T-helper 1 cell (primary cell): ENCODE measurements at places on chromosomes 2 and 18.

GRCh38 chr2:230358305-230358704, 31.3 kb downstream of the SP140L start:
- DNase-seq = no peak

- no peak for DNase-seq
Measured at GRCh38 chr2:45904946-45905631, 253.6 kb downstream of the PRKCE start.

GRCh38 chr2:186503827-186504606, 18.0 kb downstream of the ZC3H15 start:
- no peak for DNase-seq

DNA sequence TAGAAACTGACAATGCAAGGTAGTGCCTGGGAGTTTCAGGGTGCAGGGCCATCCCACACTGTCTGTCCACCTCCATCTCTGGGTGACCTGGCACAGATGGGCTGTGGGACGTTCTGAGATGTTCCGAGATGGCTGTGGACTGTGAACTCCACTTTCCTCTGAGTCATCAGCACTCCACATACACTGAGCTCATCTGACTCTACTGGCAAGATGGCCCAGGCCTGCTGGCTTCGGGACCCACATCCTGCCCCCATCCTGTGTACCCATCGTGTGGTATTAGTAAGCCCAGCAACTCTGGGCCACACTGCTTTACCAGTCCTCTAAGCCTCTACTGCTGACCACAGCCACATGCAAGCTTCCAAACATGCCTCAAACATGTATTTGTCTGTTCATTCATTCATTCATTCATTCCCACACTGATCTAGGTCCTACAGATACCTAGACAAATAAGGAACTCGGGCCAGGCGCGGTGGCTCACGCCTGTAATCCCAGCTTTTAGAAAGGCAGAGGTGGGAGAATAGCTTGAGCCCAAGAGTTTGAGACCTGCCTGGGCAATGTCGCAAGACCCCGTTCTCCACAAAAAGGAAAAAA, 124.8 kb upstream of the CXCR4 start:
- DNase-seq = no peak

DNA sequence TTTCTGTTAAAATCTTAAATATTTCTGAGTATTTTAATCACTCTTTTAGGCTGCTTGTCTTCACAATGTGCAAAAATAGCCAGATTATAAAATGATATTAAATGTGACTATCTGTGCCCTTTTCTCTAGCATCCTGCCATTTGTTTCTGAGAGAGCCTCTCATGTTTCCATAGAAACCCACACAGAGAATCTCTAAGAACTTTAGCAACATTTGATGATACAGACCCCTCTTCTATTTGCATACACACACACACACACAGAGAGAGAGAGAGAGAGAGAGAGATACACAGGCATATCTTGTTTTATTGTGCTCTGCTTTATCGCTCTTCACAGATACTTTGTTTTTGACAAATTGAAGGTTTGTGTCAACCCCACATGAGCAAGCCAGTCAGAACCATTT, 134.5 kb upstream of the DDX18 start:
- no peak for DNase-seq

DNA sequence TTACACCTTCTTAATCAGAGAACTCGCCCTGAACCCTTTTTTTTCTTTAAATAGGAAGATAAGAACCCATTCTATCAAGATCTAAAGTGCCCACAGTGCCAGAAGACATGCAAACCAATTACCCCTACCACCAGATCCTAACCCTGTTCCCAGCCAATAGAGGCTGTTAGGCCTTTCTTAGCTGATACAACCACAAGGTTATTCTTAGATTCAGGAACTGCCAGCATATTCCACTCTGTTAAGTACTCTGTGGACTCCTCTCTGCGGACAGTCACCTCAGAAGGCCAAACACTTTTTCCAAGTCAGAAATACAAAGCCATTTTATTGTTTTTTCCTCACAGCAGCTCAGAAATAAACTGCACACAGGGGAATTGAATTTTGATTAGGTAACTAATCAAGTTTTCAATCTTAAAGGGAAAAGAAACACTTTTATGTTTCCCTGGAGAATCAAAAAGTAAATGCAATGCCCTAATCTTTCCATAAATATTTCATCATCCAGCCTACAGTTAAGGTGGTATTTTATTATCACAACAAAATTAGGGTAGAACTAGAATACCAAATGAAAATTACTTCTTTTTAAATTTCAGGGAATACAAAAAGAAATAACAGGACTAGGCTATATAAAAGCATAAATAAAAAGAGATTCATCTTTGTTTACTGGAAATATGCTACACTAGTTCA, 111.4 kb downstream of the NBAS start:
- no peak for DNase-seq

GRCh38 chr2:31347319-31347718, 67.2 kb downstream of the XDH start:
- DNase-seq = no peak

GRCh38 chr2:229640636-229641035, 73.7 kb downstream of the DNER start:
- DNase-seq = no peak

DNA sequence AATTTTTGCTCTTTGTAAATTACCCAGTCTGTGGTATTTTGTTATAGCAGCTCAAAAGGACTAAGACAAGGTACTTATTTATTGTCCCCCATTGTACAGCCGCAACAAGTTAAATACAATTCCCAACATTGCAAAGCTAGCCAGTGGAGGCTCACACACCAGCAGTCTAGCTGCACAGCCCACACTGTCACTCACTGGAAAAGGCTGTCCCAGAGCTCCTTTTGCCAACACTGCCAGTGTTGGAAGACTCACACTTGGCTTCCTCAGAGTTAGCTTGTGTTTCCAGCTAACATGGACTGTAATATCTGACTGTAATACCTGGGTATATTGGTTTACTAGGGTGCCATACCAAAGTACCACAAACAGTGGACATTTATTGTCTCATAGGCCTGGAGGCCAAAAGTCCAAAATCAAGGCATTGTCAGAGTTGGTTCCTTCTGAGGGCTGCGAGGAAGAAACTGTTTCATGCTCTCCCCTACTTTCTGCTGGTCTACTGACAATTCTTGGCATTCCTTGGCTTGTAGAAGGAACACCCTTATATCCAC, 6.6 kb upstream of the DYM start:
- DNase-seq = no peak

DNA sequence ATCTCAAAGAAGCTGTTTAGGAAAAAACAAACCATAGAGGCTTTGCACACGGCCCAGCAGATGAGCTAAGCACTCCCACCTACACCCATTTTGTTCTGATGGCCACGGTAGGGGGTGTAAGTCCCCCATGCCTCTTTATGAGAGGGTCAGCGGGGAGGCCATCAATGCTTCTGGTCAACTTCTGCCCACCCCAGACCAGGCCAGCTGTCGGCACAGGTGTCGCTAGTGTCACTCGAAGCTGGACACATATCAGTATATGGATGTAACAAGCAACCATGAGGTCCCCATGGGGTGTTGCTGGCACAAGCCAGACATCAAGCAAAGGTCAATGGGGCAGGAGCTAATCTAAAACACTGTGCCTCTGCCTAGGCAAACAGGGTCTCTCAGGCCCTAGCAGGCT, 23.7 kb upstream of the SLC35F6 start:
- no peak for DNase-seq

- DNase-seq = no peak
Measured at GRCh38 chr2:127023504-127023903, 83.5 kb downstream of the BIN1 start.

DNA sequence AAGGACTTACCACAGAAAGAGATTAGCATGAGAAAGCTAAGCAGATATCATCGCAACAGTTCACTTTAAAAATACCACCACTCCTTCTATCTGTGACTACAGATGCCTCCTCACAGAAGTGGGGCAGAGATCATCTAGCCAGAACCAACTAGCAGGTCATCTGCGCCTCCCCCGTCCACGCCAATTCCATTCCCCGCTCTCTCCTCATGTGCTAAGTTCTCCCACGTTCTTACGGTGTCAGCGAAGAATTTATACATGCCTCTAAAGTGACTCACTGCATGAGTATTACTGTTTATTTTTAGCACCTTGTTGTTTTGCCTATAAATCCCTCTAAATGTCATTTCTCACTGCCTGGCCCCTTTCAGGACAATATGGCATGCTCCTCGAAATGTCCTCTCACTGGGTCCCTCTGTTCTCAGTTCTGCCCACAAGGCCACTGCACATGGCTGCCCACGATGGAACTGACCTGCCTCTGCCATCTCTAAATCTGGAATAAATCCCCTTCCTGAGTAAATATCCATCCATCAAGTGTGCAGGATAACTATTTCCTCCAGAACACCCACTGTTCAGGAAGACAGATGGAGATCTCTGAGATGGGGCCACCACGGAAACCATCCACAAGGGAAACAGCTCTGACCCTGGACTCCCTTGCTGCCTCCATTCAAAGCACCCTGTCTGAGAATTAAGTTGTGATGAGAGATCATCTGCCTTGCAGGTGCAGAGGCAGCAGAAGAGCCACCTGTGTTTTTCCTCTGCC, 137.7 kb downstream of the IRS1 start:
- DNase-seq = no peak

DNA sequence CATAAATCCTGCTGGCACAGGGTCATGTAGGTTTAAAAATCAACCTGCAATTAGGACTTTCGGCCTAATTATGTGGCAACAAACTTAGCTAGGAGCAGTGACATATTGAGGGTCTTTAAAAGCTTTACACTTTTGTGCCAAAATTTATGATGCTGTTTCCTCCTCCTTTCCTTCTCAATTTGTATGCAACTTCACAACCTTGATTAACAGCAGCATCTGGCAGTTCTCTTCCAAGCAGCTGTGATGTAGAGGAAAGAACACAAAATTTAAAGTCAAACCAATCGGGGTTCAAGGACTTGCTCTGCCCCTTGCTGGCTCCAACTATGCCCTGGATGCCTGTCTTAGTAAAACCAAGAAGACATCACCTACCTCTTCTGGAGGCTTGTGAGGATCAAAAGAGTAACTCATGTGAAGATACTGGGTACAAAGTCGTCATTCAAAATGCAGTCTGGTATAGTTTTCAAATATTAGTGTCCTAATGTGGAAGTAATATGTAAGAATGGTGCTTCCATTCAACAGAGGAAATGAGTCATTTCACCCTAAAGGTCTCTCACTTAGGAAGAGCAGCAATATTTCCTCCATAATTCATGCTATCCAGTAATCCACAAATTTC, 94.7 kb downstream of the ANKRD44 start:
- DNase-seq = no peak

GRCh38 chr2:43484323-43484930, 111.4 kb downstream of the THADA start:
- DNase-seq = no peak

DNA sequence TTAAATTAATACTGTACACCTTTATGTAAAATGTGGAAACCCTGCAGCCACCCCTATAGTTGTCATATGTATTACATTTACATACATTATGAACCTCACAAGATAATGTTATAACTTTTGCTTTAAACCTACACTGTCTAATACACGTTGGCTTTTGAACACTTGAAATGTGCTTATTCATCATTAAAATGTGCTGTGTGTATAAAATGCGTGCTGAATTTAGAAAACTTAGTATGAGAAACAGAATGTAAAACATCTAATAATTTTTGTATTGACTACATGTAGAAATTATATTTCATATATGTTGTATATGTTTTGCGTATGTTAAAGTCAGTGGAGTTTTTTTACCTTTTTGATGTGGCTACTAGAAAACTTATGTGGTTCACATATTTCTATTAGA, 68.8 kb downstream of the MAPRE2 start:
- DNase-seq = no peak

DNA sequence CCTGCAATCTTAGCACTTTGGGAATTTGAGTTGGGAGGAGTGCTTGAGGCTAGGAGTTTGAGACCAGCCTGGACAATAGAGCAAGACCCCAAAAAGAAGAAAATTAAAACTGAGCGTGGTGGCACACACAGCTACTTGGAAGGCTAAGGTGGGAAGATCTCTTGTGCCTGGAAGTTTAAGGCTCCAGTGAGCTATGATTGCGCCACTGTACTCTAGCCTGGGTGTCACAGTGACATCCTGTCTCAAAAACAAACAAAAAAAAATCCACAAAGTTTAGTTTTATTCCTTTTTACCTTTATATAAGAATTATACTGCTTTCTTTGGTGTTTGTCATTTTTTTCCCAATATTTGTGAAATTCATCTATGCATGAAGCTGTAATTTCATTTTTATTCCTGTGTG, 20.3 kb downstream of the SLC39A10 start:
- DNase-seq = no peak

DNA sequence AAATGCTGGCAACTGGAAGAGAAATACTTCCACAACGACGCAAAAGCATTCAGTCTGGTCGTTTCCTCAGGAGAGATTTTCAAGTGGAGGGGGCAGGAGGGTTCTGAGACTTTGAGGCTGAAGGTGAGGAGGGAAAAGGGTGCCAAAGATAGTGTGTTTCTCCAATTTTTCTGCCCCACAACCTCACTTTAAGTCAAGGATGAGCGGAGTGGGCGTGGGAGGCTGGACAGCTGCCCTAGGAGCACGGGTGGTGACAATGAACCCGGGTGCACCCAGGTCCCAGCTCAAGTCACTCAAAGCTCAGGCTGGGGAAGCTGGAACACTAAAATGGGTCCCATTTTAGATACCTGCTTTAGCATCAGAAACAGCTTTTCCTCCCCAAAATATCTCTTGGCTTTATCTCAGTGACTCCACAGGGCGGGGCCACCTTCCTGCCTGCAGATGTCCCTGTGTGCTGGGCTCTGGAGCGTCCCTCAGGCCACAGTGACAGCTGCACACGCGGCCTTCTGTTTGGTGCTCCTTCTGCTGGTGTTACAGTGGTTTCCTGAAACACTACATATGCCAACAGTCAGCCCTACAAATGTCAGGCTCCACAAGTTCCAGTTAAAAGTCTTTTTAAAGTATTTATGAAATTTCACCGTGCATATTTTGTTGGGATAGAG, 1.4 kb upstream of the MBP start:
- DNase-seq = no peak

GRCh38 chr18:43414006-43414405, 136.7 kb upstream of the SYT4 start:
- no peak for DNase-seq

DNA sequence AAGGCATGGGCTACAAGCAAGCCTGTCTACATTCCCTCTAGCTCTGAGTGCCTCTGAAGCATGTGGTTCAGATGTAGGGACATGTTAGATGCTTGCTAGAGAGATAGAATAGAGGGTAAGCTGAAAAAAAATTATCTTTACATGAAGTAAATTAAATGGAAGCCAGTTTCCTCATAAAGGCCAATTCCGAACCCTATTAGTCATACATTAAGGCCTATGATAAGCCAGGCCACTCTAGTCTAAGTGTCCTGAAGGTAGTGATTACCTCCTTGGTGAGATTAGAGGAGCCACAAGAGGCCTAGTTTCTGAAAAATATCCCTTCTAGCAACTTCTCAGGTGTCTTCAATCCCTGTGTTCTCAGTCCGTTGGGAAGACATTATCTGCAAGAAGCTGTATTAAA, 72.4 kb upstream of the NPAS2 start:
- DNase-seq = no peak

GRCh38 chr2:1676913-1677820, 67.1 kb downstream of the PXDN start:
- DNase-seq = no peak

DNA sequence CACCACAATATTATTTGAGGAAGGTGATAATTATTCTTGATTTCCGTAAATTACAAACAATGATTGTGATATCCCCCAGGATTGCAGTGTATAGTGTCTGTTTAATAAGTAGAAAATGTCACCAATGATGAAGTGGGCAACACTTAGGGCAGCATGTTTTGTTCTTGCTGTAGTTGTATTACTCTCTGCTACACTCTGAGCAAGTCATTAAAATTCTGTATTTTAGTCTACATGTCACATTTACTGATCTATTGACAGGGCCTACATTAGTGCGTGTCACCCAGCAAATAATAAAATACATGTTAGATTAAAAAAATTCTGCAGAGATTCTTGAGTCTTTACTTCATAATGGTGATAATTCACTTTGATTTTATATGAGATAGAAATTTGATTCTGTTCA, 247.6 kb downstream of the TMX3 start:
- no peak for DNase-seq
